ENCODE measurements at places on chromosomes 7 and 10.

DNA sequence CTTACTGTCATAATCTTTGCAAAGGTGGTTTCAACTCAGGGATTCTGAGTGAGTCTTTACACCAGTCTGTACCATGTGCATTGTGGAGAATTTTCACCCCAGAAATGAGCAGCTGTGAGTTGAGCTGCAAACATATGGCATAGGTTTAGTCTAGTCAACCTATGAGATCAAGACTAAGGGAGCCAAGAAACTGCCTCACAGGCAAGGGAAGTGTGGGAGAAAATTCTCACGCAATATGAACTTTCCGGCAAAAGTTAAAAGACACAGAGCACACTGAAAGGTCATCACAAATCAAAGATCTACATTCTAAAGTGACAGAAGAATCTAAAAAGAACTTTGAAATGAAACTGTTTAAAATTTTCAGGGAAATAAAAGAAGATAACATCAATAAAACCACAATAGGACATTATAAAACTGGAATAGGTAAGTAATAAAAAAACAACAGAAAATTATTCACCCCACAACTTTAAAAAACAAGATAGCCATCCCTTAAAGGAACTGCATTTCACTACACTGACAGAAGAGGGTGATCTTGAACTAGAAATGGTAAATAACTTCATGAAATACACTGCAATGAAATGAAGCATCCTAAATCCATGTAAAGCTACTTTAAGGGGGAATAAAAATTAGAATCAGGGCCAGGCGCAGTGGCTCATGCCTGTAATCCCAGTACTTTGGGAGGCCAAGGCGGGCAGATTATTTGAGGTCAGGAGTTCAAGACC, 63.5 kb downstream of the LGI1 start:
- DNase-seq, result peak; percentile 71

DNA sequence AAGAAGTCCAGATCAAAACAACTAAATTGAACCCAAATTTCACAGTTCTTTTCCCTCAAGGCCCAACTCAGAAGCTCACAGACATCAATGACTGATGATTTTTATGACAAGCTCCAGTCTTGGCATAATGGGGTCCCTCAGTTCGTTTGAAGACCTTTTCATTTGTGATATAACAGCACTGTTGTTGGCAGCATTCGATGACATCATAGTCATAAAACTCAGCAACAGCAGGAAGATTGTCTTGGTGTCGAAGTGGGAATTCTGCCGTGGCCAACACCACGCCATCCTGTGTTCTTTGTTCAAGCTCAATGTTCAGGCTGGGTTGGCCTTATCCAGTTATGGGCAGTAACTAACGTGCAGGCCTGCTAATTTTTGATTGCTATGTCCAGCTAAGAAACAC, 261.7 kb downstream of the C7orf25 start:
- DNase-seq, result no peak

GRCh38 chr7:28410628-28411531, 1.4 kb upstream of the CREB5 start:
- DNase-seq, result peak; percentile 56

GRCh38 chr10:96830511-96831199, 1.4 kb upstream of the LCOR start:
- DNase-seq, result peak; percentile 77

GRCh38 chr10:86410542-86411124, 44.0 kb upstream of the GRID1 start:
- DNase-seq, result peak; percentile 81

DNA sequence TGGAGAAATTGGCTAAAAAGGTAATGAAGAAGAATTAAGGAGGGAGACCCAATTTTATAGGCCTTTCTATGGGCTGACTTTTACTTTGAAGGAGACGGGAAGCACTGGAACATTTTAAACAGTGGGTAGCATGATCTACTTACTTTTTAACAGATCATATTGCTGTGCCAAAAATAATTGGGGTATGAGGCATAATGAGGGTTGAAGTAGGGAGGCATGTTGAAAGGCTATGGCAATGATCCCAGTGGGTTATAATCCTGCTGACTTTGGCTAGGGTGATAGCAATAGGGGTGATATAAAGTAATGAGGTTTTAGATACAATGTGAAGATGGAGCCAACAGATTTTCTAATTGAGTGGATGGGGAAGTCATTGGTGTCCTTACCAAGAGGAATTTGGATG, 73.2 kb downstream of the GPR37 start:
- no peak for DNase-seq

- DNase-seq, result peak; percentile 20
Measured at GRCh38 chr10:82742478-82742877, 867.5 kb downstream of the NRG3 start.

DNA sequence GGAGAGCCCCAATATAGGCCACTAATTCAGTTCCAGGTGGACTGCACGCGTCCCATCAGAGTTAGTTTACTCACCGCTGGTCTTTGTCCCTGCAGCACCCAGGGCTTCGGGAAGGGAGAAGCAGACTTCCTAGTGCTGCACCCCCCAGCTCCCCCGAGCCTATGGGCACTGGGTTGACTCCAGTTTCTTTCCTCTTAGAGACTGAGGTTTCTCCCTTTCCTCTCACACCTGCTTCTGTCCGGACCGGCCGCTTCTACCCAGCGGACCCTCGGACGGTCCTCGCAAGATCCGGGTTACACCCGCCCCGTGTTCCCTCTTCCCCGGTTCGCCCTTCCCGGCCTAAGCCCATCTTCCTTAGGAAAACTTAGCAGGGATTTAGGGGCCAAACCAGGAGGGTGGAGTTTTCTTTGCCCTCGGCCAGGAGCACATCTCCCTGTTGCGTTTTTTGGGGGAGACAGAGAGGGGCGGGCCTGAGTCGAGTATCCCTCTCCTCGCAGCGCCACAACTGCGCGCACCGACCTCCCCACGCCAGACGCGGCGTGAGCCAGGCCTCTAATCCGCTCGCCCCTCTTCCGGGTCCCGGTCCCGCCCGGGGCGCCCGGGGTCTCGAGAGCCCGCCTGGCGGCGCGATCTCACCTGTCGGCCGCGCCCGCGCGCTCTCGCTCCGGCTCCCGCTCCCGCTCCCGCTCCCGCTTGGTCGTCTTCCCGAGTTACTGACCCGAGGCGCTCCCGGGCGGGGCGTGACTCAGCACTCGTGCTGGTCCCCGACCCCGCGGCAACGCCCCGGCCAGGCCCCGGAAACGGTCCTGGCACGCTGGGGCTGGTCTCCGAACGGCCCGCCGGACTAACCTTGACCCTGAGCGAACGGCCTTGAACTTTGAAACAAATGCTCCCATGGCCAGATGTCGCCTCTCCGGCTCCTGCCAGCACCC, at the start of gene AIFM2:
TSS of gene AIFM2 (minus strand) at position 728 of the 932 bp plus-strand sequence. CDS start 8,741 bp downstream, outside the sequence.
- DNase-seq, result peak; percentile 59

- DNase-seq, result no peak
Measured at GRCh38 chr7:37656913-37657530, 26.5 kb upstream of the GPR141 start.

DNA sequence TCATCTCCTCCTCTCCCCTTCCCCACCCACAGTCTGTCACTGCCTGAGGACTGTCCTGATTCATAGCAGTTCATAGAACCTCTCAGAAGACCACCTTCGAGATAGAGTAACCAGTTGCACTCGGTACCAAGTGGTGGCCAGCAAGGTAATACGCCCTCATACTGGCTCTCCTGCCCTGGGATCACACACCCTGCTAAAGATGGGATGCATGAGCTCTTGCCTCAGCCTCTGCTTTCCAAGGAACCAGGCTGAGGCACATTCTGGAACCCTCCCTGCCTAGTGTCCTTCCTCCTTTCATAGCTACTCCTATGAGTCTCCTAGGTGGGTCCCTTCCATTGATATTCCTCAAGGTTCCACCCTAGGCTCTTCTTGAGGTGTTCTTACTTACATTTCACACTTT, 15.5 kb downstream of the CFAP43 start:
- DNase-seq, result no peak

DNA sequence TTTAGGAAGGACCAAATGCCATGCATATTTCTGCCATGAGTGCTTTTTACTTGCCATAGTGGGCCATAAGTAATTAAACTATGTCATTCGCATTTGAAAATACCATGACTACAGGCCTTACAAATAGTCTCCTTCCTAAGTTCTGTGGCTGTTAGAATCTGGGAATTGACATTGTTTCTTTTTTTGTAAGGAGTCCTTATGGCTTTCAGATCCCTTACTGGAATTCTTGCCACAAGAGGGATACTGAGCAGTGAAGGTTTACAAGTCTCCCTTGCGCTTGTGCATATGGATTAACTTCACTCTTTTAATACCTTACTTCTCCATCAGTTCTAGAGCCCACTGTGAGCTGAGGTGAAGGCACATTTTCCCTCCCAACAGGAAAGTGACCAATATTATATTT, 166.0 kb downstream of the NRG3 start:
- no peak for DNase-seq

DNA sequence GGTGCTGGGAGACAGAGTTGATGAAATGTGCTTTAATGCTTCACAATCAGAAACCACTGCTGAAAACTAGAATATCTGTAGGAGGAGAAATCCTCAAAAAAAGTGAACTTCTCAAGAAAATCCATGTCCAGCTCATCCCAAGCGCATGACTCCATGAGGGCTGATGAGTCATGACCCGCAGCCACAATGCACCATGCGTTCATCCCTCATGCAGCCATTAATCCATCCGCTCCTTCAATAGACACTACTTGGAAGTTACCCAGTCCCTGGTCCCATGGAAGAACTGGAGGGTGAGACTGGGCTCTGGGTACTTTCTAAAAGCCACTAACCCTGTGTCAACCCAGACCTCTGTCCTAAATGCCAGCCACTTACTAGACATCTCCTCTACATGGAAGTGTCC, 24.4 kb downstream of the TMEM273 start:
- DNase-seq, result peak; percentile 57

GRCh38 chr10:61592581-61592980, 70.1 kb upstream of the CABCOCO1 start:
- peak; percentile 1 for DNase-seq

DNA sequence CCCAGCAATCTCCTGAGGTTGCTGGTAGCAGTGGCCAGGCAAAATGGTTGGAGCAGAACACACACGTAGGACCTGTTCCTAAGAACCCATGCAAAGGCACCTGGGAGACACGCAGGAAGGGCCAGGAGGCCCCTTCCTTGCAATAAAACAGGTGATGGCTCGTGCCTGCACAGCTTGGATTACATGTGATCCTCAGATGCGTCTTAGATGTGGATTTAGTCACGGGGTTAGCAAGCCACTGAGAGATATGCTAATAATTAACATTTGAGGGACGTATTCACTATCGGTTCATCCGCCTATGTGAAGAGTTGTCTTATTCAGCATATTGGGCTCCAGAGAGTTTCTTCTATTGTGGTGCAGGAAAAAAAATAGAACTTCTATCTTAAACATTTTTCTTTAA, 4.6 kb upstream of the RHEB start:
- DNase-seq, result no peak

GRCh38 chr7:41955893-41956675, 253.2 kb upstream of the INHBA start:
- peak; percentile 100 for DNase-seq

- DNase-seq, result no peak
Measured at GRCh38 chr10:132974249-132974796, 32.0 kb upstream of the CFAP46 start.

DNA sequence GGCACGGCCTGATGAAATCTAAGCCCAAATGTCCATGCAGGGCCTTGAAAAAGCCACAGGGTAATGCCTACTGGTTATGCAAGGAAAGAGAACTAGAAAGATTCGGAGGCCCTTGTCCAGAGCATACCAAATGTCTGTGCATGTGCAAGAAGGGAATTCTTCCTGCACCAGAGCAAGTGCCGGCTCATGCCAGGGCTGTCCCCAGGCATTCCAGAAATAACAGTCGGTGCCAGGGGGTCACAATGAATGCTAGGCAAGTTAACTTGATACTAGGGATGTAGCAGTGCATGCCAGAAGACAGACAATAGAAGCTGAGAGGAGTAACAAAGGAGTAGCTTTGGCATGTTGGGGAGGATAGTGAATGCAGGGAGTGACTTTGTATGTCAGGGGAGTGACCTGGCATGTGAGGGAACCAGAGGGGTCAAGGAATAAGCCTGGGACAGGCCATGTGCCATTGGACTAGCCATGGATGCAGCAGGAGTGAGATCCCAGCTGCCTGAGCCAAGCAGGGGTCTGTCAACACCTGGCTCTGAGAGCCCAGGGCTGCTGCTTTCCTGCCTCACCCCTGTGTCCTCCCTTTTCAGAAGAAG, 119.5 kb upstream of the UNC5B start:
- no peak for DNase-seq

GRCh38 chr7:42046483-42046882, 190.5 kb downstream of the GLI3 start:
- DNase-seq, result peak; percentile 91

GRCh38 chr10:48608976-48609375, 4.1 kb upstream of the ARHGAP22 start:
- no peak for DNase-seq

DNA sequence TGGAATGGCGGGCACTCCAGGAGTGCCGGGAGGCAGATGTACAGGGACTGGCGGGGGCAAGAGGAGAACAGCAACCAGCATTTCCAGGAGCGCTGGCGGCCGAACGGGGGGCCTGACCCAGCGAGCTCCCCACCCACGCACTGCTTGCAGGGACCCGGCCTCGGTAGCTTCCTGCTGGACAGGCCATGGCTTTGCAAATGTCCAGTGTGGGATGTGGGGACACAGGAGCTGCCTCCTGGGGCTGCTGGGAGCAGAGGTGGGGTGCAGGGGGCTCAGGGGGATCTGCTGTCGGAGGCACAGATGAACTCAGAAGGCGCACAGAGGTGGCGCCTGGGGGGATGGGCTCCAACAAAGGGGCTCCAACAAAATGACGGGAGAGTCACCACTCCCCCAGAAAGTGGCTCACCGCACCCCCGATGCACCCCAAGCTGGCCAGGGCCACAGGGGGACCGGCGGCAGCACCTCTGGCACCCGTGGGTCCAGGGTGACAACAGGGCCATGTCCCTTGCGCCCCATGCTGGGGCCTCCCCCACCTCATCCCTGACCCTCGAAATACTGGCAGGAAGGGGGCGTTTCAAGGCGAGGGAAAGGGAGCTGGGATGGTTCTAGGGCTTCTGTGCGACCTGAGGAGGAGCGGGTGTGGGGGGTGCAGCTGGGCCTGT, 41.1 kb downstream of the AP5Z1 start:
- DNase-seq, result no peak

DNA sequence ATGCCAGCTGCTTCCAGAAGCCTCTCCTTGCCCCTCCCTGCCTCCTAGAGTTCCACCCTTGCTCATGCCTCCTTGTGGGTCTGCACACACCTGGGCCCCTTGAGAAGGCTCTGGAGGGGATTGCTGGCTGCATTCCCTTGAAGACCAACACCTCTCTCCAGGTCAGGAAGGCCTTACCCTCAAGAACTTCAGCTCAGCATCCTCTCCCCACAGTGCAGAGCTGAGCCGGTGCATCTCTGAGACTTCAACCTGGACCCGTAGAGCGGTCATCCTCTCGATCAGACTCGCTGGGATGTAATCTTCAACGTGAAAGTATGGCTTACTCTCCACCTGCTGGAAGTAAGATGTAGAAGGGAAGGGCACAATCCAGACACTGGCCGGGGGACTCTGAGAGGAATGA, 62.7 kb downstream of the FRMPD2 start:
- no peak for DNase-seq

DNA sequence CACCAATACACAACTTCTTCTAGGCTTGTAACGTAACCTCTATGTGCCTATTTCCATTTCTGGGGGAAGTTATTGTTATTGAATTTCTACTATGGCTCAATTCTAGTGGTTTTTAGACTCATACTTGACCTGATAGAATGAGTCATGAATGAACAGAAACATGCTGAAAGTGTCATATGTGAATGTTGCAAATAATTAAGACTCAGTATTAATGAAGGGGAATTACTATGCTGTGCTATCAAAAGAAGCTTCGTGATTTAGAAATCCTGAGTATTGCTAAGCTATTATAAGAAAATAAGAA, 135.1 kb upstream of the ZWINT start:
- DNase-seq, result no peak

Data from fibroblast of the aortic adventitia (primary cell).